ENCODE measurements at places on chromosomes 7 and 10. TPM values are rescaled to one million over a fixed set of nuclear protein-coding genes. Genes with fewer than 3 reads are reported as not detected.

DNA sequence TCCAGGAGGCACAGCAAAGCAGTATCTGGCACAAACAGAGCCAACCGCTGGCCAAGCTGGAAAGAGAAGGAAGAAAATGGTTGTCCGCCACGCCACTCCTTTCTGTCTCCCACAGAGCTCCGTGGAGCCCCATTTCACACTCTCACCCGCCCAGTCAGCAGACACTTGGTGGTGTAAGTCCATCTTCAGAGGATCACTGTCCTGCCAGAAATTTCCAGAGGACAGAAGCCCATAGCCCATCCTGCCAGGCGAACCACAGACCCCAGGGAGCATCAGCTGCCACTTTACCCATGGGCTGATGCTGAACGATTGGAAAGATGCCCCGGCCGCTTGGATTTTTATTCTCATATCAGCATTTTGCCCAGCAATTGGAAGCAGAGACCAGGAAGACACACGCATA lies 144.7 kb upstream of the LYZL2 start:
- no peak for DNase-seq

GRCh38 chr7:68224041-68224741 lies 1227.6 kb downstream of the TYW1 start:
- no peak for DNase-seq

DNA sequence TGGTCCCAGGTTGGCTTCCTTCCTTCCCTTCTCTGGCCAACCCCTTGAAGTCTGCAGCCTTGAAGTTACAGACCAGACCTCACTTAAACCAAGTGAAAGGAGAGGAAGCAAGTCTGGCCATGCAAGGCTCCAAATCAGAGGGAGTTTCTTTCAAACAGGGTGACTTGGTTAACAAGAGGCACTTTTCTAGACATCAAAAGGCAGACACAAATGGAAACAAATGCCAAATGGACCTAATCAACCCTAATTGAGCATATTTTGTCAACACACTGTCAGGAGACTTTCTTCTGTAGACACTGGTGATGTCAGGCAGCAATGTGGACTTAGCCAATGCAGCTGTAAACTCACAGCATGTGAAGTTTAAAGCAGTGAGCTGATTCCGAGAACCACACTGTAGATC lies 282.7 kb upstream of the FZD8 start:
- no peak for DNase-seq

DNA sequence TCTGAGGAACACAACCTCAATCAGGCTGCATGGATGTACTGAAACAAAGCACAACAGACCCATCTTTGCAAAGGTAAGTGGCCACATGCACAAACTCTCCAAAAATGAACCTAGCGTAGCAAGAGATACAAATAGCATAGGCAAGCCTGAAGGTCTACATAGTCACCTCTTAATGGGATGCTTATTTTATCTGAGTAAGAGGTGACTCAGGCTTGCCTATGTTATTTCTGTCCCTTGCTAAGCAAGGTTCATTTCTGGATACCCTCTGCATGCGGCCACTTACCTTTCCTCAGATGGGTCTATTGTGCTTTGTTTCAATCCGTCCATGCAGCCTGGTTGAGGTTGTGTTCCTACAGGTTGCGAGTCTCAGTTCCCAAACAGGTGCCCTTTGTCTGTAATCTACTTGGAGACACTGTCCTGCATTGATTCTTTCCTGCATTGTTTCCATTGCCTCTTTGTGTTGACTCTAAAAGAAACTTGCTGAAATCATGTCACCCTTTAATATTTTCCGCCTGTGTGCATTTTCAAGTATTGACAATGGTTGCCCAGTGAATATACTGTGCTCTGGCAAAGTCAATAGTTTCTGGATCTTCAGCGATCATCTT lies 291.8 kb upstream of the LYZL1 start:
- no peak for DNase-seq

GRCh38 chr10:111203615-111204014 lies 126.8 kb downstream of the ADRA2A start:
- peak; percentile 43 for DNase-seq

SPDYE1 gene
- not detected for total RNA-seq

All from left ventricle myocardium inferior (tissue), 1 donor.